Activated CD4-positive, alpha-beta T cell treated with anti-CD3 and anti-CD28 coated beads for 4 hours (primary cell): ENCODE measurements at places on chromosomes 4 and X.

DNA sequence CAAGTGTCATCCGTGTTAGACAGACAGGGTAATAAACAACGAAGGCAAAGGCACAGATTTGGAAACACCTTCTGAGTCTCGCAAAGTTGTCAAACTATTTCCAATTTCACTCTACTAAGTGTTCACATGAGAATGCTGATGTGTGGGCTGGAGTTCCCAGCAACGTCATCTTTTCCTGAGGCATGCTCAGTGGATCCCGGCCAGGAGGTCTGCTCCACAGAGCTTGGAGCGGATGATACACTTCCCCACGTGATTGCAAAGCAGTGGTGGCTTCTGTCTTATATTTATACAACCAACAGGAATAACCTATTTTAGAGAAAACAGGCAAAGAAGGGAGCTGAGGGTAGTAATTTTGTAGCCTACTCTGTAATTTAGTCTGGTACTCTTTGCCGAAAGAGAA is 40.1 kb upstream of the PDK3 start:
- DNase-seq: no peak

GRCh38 chr4:2305766-2306501 is 44.0 kb upstream of the MXD4 start:
- DNase-seq: no peak

GRCh38 chr4:125316791-125317524 is 2.2 kb downstream of the FAT4 start:
- no peak for DNase-seq

DNA sequence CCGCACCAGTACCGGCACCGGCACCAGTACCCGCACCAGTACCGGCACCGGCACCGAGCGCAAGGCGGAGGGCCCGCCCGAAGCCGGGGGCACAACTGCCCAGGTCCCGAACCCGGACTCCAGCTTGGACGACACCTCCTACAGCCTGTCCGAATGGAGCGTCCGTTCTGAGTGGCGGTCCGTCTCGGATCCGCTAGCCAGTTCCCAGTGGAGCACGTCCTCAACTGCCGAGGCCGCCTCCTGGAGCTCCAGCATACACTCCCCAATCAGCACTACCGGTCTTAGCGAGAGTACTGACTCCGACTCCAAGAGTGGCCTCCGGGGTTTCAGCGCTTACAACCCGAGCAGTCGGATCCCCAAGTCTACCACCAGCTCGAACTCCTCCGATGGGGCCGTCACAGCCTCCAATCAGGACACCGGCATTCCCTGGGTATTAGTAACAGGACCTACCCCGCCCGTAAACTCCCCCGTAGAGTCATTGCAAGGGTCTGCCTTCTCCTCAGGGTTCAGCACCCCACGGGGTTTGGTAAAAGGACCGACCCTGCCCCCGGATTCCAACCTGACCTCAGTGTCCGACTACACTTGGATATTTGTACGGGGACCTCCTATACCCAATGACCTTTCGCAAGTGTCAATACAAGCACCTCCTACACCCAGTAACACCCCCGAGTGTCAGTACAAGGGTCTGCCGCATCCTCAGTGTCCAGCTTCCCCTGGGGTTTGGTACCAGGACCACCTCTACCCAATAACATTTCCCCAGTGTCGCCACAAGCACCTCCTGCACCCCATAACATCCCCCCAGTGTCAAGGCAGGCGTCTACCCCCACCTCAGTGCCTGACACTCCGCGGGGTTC is 721 bp upstream of the MAOA start:
- peak; percentile 6 for DNase-seq

- DNase-seq: no peak
Measured at GRCh38 chrX:538311-538710, 92.3 kb upstream of the SHOX start.
